ENCODE measurements at places on chromosomes 7 and 10. TPM values are rescaled to one million over a fixed set of nuclear protein-coding genes. Genes with fewer than 3 reads are reported as not detected.

The THSD7A gene
- not detected for polyA plus RNA-seq

The OR2A5 gene
- polyA plus RNA-seq, result not detected

The CDHR1 gene
- not detected for polyA plus RNA-seq

DNA sequence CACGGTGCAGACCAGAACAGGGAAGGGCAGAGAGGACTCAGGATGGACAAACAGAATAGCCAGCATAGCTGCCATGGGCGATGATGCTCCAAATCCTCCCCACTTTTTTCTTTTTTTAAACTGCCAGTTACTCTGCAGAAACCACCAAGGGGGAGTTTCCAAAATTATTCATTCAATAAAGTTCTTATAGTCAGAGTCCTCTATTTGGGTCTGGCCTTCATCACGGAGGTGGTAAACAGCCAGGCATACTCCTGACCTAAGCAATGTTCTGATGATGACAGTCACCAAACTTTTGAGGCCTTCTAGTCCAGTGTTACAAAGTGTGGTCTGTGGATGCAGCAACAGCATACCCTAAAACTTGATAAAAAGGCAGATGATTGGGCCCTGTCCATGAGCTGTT is 12.3 kb downstream of the RAPGEF5 start:
- H3K4me3 ChIP-seq, result no peak overlapping the region
- no peaks in the 10 kb centered on the region for H3K4me1 ChIP-seq
- H3K36me3 ChIP-seq, result no peaks in the 10 kb centered on the region
- DNase-seq, result no peak
- no peak overlapping the region for H3K27ac ChIP-seq
- H3K27me3 ChIP-seq, result no peaks in the 10 kb centered on the region

- no peaks in the 10 kb centered on the region for H3K27me3 ChIP-seq
- no peak overlapping the region for H3K4me3 ChIP-seq
- no peak for DNase-seq
- H3K4me1 ChIP-seq, result no peaks in the 10 kb centered on the region
- H3K27ac ChIP-seq, result no peak overlapping the region
Measured at GRCh38 chr7:131284702-131285419, 42.8 kb upstream of the MKLN1 start.

DNA sequence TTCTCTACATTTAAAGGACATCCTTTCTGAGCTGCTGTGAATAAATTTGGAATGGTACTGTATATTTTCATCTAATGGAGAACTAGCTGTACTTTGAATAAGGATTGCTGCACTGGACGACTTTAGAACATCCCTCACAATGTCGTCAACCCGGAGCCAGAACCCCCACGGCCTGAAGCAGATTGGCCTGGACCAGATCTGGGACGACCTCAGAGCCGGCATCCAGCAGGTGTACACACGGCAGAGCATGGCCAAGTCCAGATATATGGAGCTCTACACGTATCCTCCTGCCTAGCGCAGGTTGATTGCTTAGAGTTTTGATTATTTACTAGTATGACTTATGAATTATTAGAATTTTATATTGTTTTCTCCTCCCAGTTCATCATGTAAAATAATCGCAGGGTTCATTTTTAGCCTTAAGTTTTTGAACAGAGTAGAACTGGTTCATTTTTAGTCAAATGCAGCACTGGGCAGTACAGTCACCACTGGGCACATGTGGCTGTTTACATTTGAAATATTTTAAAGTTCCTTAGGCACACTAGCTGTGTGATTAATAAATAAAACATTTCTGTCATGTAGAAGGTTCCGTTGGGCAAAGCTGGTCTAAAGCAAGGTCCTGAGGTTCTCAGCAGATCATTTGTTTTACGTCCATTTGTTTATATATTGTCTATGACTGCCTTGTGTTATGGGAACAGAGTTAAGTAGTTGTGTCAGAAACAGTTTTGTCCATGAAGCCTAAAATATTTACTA is 31.5 kb downstream of the CUL1 start:
- H3K36me3 ChIP-seq, result peaks cover 7% of the 10 kb centered on the region
- no peak overlapping the region for H3K4me3 ChIP-seq
- no peaks in the 10 kb centered on the region for H3K27me3 ChIP-seq

GRCh38 chr10:11469575-11470391 is 141.7 kb downstream of the USP6NL start:
- H3K4me3 ChIP-seq, result no peak overlapping the region
- H3K27ac ChIP-seq, result no peak overlapping the region
- no peaks in the 10 kb centered on the region for H3K4me1 ChIP-seq

GRCh38 chr7:82263920-82264782 is 179.4 kb downstream of the CACNA2D1 start:
- H3K4me1 ChIP-seq, result no peaks in the 10 kb centered on the region
- DNase-seq, result no peak
- no peak overlapping the region for H3K27ac ChIP-seq
- no peaks in the 10 kb centered on the region for H3K27me3 ChIP-seq

All from CD4-positive, alpha-beta memory T cell (primary cell).